ENCODE measurements at places on chromosomes 7 and 10.
A peak's percentile ranks its signal among the peaks of the same experiment; 100 is the strongest.

DNA sequence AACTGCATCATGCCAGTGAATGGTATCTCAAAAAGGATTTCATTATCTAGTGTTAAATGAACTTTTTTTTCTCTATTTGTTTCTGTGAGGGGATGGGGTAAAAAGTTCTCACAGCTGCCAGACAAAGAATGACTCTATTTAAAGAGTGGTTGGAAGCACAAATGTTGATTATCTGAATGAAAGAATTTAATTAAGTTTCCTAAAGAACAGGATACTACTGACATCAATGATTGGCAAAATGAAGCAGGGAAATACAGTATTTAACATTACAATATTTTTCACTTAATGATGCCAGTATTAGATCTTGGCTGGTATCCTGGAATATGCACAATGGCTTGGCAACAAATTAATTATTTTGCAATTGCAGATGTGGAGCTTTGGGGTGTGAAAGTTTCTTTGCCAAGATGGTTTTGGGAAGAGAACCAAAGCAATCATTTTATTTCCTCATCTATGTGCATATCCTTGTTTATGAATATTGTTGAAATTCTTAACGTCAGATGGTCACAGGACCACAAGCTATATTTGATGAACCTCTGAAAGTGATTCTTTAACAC lies 336.8 kb downstream of the ARL4A start:
- DNase-seq, result no peak

- DNase-seq, result no peak
Measured at GRCh38 chr10:129775681-129776080, 188.4 kb downstream of the EBF3 start.

- no peak for DNase-seq
Measured at GRCh38 chr7:139562961-139563565, 39.6 kb downstream of the CLEC2L start.

DNA sequence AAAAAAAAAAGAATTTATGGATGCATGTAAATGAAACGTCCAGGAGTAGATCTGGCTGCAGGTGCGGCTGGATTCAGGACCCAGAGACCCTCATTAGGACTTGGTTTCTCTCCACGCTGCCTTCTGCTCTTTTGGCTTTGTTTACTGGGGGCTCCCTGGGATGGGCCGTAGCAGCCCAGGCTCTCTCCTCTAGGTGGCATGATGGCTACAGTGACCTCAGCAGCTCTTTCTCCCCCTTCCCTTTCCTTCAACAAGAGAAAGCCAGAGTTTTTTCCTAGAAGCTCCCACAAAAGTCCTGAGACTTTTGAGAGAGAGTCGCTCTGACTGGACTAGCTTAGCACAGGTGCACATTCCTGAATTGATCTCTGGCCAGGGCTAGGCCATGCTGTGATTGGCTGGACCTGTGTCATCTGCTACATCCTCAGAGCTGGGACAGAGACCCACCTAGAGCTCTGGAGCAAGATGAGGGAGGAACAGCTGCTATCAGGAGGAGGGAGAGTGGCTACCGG lies 67.8 kb upstream of the PDCD4 start:
- DNase-seq, result peak; percentile 28

- DNase-seq, result no peak
Measured at GRCh38 chr10:119700321-119700954, 25.4 kb upstream of the INPP5F start.

- no peak for DNase-seq
Measured at GRCh38 chr10:18134921-18135320, 5.3 kb upstream of the CACNB2 start.

DNA sequence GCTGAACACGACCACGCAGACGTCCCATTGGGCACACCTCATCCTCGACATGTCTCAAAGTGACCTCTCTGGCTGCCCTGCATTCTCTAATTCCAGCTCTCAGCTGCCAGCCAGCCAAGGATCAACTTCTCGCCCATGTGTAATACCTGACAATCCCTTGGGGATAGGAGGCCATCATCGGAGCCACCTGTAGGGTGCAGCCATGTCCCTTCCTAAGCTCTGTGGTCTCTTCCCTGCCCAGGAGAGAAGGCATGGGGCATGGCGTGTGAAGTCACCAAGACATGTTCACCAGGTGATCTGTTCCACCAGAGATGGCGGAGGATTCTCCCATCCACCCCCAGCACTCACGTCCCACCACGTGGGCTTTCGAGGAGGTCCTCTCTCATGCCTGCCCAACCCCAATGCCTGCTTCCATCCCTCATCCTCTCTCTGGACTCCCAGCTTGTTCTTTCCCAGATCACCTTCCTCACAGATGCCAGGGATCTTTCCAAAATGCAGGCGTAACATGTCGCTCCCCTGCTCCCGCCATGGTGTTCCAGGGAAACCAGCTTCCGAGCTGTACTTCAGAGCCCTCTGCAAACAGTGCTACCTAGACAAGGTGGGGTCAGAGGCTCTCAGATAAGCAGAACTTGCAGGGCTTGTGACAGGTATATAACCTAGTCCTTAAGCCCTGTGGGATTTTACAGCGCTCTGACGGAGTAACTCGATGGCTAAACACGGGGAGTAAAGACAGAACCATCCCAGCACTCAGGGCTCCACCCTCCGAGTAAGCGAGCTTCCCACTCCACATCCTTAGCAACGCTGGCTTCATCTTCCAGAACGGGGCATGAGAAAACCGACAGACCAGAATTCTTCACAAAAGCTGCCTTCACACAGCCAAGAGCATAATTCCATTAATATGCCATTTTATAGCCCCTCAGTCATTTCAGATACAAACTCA lies 41.1 kb downstream of the BRI3 start:
- no peak for DNase-seq

DNA sequence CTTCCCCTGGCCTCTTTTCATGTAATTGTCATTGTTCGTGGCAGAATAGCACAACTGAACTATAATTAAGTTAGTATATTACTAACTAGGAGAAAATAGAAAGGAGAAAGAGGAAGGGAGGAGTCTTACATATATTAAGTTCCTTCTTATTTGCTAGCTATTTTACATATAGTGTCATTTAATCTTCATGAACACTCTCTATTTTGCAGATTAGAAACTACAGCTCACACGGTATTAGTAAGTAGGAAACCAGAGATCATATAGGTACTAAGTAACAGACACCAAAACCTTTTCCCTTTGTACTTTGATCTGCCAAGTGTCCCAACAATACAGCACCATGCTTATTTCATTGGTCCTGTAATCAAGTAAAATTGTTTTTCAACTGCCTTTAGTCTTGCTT lies 202.4 kb upstream of the HPS1 start:
- no peak for DNase-seq

GRCh38 chr7:98133181-98133580 lies 26.5 kb downstream of the LMTK2 start:
- no peak for DNase-seq

GRCh38 chr10:27373566-27374160 lies 130.4 kb upstream of the RAB18 start:
- no peak for DNase-seq

- DNase-seq, result no peak
Measured at GRCh38 chr7:129375141-129375938, 58.9 kb upstream of the STRIP2 start.

- DNase-seq, result no peak
Measured at GRCh38 chr7:101435461-101436220, 73.0 kb downstream of the COL26A1 start.

GRCh38 chr10:8594176-8594575 lies 539.7 kb downstream of the GATA3 start:
- DNase-seq, result no peak

DNA sequence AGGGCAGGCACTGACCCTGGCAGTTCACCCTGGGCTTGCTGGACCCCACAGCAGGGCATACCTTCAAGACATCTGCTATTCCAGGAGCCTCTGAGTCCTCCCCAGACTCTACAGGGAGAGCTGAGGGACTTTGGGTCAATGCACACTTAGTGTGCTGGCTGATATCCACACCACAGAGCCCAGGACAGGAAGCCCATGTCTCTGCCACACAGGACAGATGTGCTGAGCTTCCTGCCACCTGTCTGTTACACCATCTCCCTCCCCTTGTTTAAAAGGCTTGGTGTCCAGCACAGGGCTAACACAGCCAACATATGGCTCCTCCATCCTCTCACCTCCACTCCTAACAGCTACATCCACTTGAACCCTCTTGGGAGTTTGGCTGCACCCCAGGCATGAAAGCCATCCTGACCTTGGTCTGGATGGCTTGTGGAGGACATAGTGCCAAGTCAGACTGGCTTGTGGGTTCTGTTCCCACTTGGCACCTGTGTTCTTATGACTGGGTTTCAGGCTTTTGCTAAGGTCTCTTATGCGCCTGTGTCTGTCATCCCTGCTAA lies 529.8 kb downstream of the GALNT17 start:
- DNase-seq, result no peak

GRCh38 chr10:91804126-91804510 lies 5.9 kb downstream of the TNKS2 start:
- DNase-seq, result no peak

DNA sequence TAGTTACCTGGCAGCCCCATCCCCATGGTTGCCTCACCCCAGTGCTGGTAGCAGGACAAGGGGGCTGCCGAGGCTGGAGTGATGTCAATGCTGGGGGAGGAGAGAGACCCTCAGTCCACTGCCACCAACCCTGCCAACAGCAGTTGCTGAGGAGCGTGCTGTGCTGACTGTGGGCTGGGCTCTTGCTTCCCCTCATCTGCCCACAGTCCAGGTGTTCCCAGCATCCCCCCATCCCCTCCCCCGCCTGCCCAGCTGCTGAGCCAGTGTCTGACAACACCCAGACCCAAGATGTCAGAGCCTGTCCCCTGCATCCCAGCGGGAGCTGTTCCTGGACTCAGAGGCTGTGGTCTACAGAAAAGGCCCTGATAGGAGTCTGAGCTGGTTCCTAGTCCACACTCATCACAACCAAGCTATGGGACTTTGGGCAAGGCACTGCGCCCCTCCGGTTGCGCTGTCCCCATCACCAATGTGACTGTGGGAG lies 14.6 kb upstream of the PSAP start:
- no peak for DNase-seq

DNA sequence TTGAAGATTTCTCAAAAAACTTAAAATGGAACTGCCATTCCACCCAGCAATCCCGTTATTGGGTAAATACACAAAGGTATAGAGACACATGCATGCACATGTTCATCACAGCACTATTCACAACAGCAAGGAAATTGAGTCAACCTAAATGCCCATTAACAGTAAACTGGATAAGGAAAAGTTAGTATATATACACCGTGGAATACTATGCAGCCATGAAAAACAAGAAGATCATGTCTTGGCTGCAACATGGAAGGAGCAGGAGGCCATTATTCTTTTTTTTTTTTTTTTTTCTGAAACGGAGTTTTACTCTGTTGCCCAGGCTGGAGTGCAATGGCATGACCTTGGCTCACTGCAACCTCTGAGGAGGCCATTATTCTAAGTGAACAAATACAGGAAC lies 749.0 kb downstream of the MAGI2 start:
- DNase-seq, result no peak

DNA sequence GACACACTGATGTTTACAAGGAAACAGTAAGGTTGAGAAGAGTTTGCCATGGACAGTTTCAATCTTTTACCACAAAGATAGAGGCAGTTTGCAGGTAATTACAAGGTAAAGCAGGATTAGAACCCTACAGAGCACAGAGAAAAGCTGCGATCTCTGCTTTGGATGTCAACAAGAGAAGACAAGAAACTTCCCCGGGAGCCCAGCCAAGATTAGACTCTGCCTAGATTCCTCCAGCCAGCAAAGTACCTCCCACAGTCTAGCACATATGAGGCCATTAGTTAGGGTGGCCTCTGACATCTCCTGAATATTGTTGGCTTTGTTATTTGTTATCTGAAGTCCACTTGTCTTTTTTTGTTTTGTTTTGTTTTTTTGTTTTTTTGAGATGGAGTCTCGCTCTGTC lies 178.1 kb downstream of the CALN1 start:
- no peak for DNase-seq

- DNase-seq, result no peak
Measured at GRCh38 chr7:28811008-28811407, 147.1 kb downstream of the TRIL start.

DNA sequence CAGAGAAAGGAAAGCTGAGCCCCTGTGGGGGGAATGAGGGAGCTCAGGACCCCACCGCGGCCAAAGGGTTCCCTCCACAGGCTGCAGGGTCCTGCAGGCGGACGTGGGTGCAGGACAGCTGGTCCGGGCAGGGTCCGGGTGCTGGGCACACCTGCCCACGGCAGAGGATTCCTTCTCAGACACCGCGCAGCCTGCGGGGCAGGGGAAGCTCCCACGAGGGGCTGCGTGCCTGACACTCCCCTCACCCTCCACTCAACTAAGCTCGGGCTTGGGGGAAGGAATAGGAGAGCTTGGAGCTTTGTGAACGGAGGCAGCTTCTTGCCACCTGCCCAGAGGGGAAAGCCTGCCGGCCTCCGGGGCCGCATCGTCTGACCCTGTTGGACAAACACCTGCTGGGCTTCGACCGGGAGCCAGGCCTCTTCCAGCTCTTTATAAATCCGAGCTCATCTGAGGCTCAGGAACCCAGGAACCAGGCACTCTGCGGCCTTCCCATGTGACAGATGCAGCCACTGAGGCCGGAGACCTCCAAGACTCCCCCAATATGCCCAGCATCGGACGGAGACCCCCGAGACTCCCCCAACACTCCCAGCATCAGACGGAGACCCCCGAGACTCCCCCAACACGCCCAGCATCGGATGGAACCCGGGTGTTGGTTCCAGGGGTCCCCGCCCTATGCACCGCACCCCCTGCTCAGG lies 97.3 kb downstream of the PDGFA start:
- no peak for DNase-seq

- no peak for DNase-seq
Measured at GRCh38 chr7:114567416-114567815, 152.8 kb downstream of the FOXP2 start.

GRCh38 chr10:36540611-36541010 lies 584.8 kb upstream of the ANKRD30A start:
- DNase-seq, result no peak

- DNase-seq, result no peak
Measured at GRCh38 chr7:132061937-132062336, 505.5 kb upstream of the PODXL start.

- no peak for DNase-seq
Measured at GRCh38 chr7:7570584-7570983, 3.9 kb downstream of the MIOS start.

GRCh38 chr10:6050801-6051445 lies 11.2 kb downstream of the IL2RA start:
- peak; percentile 92 for DNase-seq

GRCh38 chr7:296373-296945 lies 6.5 kb downstream of the FOXL3 start:
- no peak for DNase-seq

GRCh38 chr7:28452681-28453080 lies 40.4 kb downstream of the CREB5 start:
- DNase-seq, result no peak

GRCh38 chr7:80724249-80724871 lies 85.9 kb downstream of the CD36 start:
- DNase-seq, result no peak

DNA sequence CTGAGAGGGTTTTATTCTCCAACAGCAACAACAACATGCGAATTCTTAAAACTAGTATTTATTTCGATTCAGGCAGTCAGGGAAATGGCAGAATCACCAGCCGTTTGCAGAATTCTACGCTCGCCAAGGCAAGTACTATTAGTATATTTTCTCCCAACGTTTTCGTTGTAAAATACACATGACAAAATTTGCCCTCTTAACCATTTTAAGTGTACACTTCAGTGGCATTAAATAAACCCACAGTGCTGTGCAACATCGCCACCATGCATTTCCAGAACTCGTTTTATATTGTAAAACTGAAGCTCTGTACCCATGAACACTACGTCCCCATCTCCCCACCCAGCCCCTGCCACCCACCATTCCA lies 10.8 kb downstream of the EN2 start:
- DNase-seq, result no peak

- no peak for DNase-seq
Measured at GRCh38 chr7:148711191-148712102, 12.7 kb downstream of the CUL1 start.

Measured in activated CD4-positive, alpha-beta T cell treated with anti-CD3 and anti-CD28 coated beads for 4 hours (primary cell).